ENCODE measurements at places on chromosomes 4 and X.

GRCh38 chr4:153490985-153491483, 24.9 kb downstream of the TMEM131L start:
- no peak for DNase-seq

- no peak for DNase-seq
Measured at GRCh38 chr4:85778632-85779131, 303.7 kb downstream of the ARHGAP24 start.

GRCh38 chrX:149043401-149043800, 461.7 kb downstream of the IDS start:
- DNase-seq: no peak

DNA sequence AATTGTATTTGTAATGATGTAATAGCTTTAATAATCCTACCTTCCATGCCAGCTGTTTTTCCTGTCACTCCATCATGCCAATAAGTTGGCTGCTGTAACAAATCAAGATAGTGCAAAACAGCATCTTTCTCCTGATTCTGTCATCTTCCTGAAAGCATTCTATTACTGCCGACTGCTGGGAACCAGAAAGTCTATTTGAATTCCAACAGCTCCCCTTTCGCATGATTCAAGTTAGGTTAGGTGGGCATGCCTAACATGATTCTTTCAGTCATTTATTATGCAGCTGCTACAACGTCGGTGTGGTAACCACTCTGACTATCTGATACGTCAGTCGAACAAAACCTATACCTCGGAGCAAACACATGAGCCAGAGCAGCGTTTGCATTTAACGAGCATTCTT, 127.9 kb upstream of the DMD start:
- DNase-seq: no peak

DNA sequence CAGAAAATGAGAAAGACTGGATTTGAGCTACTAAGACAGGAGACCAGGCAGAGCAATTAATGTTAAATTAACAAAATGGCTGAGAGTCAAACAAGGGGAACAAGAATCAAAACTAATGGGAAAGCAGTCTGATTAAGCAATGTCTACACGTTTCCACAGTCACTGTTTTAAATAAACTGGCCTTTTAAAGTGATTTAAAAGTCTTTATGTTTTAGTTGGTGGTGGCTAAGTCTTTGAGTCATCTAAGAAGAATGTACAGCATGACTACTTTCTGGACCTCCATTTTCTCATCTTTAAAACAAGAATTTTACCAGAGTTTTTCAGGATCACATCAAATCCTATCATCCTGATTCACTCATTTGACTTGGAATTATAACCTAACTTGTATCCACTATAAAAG, 233.8 kb downstream of the ENOX2 start:
- no peak for DNase-seq

- no peak for DNase-seq
Measured at GRCh38 chr4:1602655-1603412, 81.3 kb downstream of the FAM53A start.

- DNase-seq: no peak
Measured at GRCh38 chr4:76699751-76700310, 198.1 kb downstream of the SOWAHB start.

GRCh38 chrX:10480861-10481260, 139.5 kb downstream of the MID1 start:
- no peak for DNase-seq

GRCh38 chr4:28754376-28754775, 1893.7 kb downstream of the STIM2 start:
- no peak for DNase-seq

DNA sequence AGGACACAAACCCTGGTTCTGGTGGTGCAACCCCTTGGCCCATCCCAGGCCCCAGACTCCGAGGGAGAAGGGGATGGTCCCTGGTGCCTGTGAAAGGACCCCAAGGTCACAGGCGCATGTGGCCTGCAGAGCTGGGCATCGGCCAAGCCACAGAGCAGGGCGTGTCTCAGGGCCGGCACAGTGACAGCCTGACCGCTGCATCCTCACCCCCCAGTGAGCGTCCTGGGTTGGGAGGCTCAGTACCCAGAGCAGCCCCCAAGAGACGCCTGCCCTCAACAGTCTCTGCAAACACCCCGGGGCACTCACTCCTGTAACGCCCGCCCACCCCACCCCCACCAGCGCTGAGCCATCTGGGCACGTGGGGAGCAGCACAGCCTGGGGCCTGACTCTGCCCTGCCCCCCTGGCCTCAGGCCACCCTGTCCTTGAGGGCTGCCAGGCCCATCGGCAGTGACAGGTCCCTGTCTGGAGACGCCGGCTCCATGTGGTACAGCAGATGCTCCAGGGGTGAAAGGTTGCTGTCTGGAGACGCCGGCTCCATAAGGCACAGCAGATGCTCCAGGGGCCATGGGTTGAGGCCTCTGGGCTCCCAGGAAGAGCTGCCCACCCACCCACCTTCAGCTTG, 24.5 kb upstream of the CPLX1 start:
- no peak for DNase-seq

DNA sequence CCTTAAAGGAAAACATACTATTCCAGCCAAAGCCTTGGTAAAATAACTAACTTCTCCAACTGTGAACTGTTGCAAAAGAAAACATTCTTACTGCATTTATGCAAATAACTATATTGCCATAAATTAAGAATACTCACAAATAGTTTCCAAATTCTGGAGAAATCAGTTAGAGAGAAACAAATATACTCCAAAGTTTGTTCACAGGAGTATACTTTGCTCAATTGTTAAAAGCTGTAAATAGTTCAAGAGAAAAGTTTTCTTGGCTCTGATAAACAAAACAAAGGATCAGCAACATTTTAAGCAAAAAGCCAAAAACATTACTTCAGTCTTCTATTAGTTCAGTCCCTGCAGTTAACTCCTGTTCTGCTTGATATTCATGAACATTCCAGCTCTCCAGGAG, 83.0 kb downstream of the EIF4E start:
- DNase-seq: no peak

DNA sequence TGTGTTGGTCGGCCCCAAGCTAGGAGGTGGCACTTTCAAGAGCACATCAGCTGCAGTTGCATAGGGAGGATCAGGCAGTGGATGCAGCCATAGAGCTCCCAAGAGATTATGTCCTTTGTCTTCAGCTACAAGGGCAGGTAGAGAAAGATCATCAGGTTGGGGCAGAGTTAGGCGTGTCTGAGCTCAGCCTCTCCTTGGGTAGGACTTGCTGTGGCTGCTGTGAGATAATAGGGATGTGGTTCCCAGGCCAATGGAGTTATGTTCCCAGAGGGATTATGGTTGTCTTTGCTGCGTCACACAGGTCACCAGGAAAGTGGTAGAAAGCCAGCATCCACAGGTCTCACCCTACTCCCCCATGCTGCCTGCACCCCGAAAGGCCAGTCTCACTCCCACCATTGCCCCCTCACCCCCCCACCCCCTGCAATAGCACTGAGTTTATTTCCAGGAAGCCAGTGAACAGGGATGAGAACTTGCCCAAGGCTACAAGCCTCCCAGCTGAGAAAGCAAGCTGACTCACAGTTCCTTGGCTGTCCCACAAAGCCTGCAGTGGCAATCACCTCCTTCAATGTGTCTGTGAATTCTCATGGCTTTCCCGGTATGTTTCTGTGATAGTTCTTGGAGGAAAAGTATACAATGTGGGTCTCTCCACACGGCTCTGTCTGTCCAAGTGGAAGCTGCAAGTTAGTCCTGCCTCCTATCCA, 148.4 kb downstream of the STPG2 start:
- DNase-seq: no peak

DNA sequence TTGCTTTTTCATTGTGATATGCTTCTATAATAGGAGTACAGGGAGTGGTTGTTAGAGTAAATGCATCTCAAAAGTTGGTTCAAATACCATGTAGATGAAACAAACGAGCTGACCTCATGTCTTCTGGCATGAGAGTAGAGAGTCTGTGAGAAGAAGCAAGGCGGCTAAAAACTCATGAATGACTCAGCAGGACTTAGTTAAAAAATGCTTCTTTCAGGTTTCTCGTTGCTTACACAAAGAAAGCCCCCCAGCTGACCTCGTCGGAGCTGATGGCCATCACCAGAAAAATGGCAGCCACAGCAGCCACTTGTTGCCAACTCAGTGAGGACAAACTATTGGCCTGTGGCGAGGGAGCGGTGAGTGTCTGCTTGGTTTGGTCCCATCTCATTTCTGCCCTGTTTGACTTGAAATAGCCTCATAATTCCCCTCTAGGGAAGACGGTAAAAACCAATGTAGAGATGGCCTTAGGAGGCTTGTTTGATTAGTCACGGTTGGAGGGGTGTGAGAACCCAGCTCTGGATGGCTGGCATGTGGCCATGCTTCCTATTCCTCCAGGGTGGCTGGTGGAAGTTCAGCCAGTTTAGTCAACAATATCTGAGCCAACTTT, 14.5 kb downstream of the AFP start:
- no peak for DNase-seq

DNA sequence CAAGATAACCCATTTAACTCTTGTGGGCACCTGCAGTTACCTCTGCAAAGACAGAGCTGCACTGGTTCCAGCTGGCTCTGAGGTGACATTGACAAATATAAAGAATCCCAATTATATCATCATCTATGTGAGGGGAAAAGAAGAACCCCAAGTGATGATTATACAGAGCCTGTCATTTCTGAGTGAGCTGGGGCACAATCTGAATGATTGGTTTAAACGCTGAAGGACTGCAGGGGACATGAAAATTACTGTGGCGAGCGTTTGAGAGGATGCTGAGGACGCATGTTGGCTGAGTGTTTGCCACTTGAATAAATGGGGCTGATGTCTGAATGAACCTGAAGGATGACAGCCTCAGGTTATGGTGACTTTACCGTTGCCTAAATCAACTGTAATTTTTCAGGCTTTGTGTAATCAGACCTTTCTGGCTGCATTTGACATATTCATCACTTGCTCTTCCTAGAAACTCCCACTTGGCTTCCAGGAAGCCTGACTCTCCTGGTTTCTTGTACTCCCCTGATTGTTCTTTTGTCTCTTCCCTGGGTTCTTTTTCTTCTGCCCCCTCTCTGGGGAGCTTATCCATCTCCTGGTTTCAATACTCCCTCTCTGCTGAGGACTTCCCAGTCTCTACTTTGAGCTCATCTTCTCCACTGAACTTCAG, 4.1 kb upstream of the HSD17B10 start:
- no peak for DNase-seq

DNA sequence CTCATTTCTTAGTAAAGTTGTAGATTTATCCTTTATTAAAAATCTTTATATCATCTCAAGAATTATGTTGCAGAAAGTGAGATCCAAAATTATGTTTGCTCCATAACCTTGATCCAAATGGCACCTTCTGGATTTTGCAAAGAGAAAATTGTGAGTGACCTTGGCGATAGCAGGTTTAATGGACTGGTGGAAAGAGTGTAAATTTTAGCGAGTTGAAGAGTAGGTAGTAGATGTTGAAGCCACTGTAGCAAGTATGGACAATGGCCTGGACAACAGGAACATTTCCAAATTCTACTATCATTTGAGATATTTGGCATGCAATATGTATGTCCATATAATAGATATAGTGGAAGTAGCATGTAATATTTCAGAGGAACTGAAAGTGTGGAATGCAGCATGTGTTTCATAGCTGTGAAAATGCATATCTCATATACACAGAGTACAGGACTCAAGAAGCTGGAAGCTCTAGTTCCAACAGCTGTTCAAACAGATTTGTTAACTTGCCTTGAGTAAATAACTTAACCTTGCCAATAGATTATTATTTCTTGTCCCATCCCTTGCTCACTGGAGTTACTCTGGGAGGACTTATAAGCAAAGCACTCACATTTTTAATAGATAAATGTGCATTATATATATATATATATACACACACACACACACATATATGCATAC, 152.5 kb upstream of the TLL1 start:
- DNase-seq: no peak

- no peak for DNase-seq
Measured at GRCh38 chr4:111127841-111128240, 505.0 kb upstream of the PITX2 start.

GRCh38 chr4:185506422-185506821, 28.9 kb downstream of the PDLIM3 start:
- no peak for DNase-seq

DNA sequence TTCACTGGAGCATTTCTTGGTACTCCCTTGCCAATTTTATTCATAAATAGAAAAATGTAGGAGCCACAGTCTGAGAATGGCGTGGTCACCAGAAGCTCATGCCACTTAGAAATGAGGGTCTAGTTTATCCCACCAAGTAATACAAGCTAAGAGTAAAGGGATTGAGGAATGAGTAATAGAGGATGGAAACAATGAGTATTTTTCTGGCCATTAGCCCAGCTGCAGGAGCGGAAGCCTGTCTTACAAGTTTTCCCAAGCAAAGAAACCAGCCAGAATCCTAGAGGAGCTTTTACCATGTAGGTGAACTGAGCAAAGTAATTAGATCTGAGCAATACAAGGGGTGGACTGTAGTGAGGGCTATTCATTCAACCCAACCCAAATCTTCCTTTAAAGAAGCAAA, 160.7 kb upstream of the NPY2R start:
- no peak for DNase-seq

GRCh38 chr4:86033171-86033570, 326.7 kb downstream of the MAPK10 start:
- DNase-seq: no peak

Measured in activated CD4-positive, alpha-beta T cell treated with anti-CD3 and anti-CD28 coated beads, Interleukin-2, amount 50 U/mL, for 4 hours (primary cell).